Cerebellar cortex (tissue), 1 donor: ENCODE measurements at places on chromosomes 3 and 15.
A peak's percentile ranks its signal among the peaks of the same experiment; 100 is the strongest.

- no peak for DNase-seq
These were observed 299.4 kb upstream of the GADL1 start for GRCh38 chr3:31193871-31194270.

DNA sequence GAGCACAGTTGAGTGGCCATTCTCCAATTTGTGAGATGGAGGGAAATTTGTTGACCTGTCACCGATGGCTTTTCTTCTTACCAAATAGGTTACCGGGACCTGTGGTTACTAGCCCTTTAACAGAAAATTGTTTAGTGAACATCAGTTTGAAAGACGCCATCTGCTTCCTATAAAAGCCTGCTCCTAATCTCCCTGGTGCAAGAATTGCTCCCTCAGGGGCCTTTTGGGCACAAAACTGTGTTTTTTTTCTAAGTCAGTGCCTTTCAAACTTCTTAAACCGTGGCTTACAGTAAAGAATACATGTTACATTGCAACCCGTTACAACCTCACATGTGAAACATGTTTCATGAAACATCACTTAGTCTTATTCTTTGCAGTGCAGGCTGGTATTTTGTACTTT lies 15.0 kb downstream of the CACNA2D3 start:
- DNase-seq, result no peak

DNA sequence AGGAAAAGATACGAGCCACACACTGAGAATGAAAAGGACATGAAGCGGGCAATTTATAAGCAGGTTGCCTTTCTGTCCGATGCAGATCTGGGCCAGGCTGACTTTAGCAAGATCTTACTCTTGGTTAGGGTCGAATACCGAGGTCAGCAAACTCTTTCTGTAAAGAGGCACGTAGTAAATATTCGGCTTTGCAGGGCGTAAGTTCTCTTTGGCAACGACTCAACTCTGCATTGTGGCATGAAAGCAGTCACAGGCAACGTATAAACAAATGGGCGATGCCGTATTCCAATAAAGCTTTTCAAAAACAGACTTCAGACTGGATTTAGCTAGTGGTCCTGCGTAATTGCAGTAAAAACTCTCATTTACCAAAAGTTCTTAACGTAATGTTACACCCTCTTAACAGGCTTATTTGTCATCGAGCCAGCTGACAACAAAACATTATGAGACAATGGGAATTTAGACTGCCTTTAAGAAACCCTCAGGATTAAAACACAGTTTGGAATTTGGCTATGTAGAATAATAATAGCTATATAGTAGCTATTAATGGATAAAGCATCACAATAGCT lies 13.1 kb upstream of the RPL35A start:
- no peak for DNase-seq

- DNase-seq, result no peak
These were observed 138.3 kb downstream of the TAFA4 start for GRCh38 chr3:68793759-68794701.

- no peak for DNase-seq
These were observed 274.8 kb downstream of the BBX start for GRCh38 chr3:107797586-107797985.

GRCh38 chr3:42195879-42196330 lies 70.1 kb downstream of the CCK start:
- DNase-seq, result no peak

DNA sequence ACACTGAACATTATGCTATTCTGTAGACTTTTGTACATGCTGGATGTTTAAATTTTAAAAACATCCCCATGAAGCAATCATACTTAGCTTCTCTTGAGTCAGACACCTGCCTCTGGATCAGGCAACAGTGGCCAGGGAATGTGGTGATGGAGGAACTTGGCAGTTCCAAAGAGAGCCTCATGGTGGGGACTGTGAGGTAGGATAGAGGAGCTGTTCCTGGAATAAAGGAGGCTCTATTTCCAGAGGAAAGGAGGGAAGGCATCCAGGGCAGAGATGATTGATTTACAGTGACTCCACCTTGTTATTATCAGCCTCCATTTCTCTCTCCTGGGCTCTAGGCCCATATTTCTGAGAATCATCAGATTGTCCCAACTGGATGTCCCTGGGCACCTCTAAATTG lies 35.0 kb upstream of the ABHD17C start:
- peak; percentile 47 for DNase-seq

DNA sequence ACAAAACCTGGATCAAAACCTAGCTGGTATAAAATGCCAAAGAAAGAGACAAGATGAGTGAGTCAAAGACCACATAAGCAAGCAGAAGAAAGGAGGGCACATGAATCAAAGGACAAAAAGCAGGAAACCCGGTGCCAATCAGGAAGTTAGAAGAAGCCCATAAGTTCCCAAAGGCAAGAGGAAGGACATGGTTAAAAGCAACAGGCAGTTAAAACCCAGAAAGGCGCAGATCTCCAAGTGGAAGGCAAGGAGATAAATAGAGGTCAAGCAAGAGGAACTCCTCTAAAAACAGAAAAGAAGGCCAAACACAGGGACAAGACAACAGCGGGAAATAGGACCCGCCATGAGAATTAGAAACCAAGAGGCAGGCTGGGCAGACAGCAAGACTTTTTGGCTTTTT lies 4.4 kb downstream of the TMOD2 start:
- no peak for DNase-seq

DNA sequence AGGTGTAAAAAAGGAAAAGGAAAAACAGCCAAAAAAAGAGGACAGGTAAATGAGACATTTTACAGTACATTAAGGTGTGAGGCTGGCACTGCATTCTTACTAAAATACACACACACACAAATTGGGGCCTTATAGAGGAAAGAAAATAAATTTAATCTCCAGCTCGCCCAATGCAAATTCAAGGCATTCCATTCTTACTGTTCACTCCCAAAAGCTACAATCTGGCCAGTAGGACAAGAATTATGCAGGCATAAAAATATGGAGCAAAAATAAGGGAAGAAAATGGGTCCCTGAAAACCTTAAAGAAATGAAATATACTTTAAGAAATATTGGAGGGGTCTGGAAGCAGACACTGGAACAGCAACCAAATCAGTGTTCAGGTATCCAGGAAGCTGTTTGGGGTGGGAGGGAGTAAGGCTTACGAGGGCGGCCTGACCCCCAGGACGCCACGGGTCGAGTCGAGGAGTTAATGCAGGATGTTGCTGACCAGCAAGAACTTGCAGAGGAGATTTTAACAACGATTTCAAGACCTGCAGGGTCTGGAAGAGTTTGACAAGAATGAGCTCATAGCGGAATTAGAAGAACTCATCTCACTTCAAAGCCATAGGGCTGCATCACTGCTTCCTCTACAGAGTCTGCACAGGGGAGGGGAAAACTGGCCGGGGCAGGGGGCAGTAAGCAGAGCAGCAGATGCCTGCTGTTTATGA lies 245.5 kb downstream of the TBL1XR1 start:
- no peak for DNase-seq

DNA sequence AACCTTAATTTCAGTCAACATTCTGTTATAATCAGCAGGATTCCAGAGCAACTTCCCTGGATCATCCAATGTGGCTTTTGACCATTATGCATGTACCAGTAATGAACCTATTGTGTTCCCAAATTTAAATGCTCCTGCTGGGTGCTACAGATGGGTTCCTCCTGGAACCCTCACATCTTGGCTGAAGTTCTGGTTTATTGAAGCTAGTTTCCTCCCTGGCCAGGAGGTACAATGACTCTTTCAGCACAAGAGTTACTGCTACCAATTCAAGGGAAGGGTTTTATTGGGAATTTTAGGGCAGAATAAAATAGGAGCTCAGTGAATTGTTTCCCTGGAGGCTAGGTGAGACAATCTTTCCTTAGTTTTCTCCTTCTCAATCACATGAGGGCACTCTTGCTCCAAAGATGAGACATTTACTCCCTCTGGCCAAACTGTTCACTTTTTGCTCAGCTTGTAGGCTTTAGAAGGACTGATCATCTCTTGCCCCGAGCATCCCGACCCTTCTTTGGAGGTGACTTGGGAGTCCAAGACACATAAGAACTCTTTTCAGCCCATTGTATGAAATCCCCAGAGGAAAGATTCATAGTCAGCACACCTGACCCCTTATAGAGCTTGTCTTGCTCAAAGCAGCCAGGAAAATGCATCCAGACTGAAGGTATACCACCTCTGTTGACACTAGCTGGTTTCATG lies 8.8 kb upstream of the NPHP3 start:
- peak; percentile 70 for DNase-seq

GRCh38 chr3:100053951-100054620 lies 60.2 kb downstream of the FILIP1L start:
- no peak for DNase-seq

- DNase-seq, result peak; percentile 5
These were observed 10.0 kb upstream of the ST8SIA2 start for GRCh38 chr15:92383519-92384324.

DNA sequence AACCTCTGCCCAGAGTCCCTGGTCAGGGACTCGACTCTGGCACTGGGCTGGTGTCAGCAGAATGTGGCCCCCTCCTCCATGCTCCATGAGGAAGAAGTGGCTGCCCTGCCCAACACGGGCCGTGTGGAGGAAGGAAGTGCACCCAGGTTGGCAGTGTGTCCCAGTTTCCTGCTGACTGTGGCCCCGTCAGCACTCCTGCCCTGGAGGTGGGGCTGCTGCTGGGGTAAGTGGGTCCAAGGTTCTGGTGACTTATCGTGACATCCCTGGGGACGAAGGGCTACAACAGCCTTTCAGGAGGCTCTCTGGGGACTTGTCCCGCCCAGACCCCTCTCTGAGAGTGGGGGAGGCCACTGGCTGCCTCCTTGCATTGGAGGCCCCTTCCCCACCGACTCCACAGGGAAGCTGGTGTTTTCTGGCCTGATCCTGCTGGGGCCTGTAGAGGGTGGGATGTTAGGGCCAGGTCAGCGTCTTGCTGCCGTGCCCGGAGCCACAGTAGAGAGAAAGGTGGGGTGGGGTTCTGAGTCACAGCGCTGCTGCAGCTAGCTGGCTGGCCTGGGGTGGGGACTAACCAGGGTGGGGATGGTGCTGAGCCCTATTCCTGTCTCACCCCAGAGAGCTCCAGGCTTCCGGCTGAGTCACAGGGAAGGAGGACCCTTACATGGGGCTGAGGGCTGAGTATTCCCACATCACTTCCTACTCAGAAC lies 10.5 kb downstream of the SEMA4B start:
- DNase-seq, result no peak

GRCh38 chr15:70378126-70379031 lies 280.7 kb upstream of the TLE3 start:
- DNase-seq, result no peak

DNA sequence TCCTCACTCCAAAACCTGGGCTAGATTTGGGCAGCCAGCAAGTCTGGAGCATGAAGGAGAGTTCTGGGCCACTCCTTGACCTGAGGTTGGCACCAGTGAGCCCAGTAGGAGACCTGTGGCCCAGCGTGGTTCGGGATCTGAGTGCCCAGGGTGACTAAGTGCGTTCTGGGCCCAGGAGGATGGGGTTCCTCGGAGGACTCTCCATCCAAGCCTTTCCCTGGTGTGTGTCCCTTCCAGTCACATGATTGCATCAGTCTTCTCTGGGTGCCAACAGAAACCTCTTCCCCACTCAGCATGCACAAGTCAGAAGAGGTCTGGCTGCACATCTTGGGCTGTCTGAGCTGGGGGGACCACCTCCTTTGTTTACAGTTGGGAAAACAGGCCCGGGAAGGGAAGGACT lies 14.9 kb downstream of the TMEM43 start:
- no peak for DNase-seq

- DNase-seq, result no peak
These were observed 2.4 kb upstream of the SEC62 start for GRCh38 chr3:169964176-169964575.

DNA sequence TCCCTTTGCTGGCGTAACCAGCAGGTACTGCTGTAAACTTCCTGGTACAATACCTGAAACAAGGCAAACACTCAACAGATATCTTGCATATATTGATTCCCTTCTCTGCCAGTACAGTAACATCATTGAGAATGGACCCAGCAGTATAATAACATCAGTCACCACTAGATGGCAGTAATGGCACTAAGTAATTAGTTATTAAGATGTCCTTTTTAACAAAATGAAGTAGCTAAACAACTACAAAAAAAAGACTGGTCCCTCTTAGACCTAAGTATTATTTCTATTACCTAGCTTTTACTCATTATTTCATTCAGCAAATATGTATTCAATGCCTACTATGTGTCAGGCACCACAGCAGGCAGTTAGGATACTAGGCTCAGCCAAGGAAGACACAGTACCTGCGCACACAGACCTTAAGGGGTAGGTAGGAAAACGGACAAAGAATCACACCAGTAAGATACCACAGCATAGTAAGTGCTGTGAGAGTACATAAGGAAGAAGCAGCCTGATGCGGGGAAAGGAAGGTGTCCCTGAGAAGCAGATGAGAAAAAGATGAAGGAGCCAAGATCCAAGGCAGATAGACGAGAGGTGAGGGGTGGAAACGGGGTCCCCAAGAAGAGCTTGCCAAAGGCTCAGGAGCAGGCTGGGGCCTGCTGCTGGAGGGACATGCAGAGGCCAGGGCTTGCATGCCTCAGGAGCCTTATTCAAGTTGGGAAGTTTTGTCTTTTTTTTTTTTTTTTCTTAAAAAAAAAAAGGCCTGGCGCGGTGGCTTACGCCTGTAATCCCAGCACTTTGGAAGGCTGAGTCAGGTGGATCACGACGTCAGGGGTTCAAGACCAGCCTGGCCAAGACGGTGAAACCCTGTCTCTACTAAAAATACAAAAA lies 102.7 kb upstream of the CHD2 start:
- DNase-seq, result peak; percentile 90

DNA sequence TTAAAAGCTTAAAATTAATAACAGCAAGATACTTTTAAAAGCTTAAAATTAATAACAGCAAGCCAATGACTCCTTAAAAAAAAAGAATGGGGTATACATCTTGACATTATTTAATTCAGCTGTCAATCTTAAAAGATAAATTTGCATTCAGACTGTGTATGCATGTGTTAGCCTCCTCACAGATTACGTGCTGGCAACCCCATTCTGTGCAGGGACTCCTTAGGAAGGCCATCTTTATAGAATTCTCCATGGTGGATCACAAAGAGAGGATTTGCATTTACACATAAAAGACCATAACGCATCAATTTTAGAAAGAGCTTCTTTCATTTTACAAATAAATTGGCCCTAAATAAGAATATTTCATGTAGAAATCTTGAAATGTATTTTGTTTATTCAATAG lies 87.2 kb downstream of the B3GALNT1 start:
- no peak for DNase-seq

- no peak for DNase-seq
These were observed 3.0 kb upstream of the TKT start for GRCh38 chr3:53258600-53259426.

GRCh38 chr3:43161684-43162229 lies 55.9 kb upstream of the POMGNT2 start:
- no peak for DNase-seq

GRCh38 chr3:156631323-156631722 lies 43.1 kb upstream of the TIPARP start:
- DNase-seq, result no peak

DNA sequence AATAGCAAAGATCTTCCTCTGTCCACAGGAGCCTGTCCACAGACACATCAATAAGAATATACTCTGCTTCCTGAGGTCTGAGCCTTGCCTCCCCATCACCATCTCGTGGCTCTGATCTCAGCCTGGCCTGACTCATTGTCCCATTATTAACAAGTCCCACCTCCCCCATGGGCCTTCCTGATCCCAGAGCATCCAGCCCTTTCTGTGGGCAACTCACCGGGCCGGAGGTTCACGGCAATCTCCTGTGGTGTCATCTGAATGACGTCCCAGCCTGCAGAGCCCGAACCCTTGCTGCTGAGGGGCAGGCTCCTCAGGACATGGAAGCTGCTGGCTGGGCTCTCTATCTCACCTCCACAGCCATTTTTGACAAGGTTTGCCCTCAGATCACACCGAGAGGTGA lies 28.1 kb downstream of the ITGB5 start:
- no peak for DNase-seq

GRCh38 chr15:71654720-71655174 lies 155.6 kb upstream of the NR2E3 start:
- DNase-seq, result no peak
